Kidney epithelial cell (primary cell): ENCODE measurements at places on chromosomes 7 and 10.

DNA sequence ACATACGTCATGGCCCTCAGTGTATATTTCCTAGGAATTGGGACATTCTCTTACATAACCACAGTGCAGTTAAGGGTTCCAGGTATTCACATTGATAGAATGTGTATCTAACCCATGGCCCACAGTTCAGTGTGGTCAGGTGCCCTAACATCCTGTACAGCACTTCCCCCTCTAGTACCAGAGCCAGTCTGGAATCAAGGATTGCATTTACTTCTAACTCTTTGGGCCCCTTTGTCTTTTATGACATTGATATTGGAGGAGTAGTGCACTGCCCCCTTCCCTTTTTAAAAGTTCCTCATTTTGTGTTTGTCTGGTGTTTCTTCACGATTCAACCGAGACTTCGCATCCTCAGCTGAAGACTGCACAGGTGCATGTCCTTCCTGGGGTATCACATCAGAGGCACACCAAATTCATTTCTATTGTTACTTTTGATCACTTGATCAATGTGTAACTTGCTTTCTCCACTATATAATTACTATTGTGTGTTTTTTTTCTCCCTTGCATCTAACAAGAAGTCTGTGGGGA is 22.4 kb upstream of the NPFFR1 start:
- DNase-seq: no peak

- DNase-seq: no peak
These were observed 438.3 kb downstream of the NXPH1 start for GRCh38 chr7:8871716-8872115.

DNA sequence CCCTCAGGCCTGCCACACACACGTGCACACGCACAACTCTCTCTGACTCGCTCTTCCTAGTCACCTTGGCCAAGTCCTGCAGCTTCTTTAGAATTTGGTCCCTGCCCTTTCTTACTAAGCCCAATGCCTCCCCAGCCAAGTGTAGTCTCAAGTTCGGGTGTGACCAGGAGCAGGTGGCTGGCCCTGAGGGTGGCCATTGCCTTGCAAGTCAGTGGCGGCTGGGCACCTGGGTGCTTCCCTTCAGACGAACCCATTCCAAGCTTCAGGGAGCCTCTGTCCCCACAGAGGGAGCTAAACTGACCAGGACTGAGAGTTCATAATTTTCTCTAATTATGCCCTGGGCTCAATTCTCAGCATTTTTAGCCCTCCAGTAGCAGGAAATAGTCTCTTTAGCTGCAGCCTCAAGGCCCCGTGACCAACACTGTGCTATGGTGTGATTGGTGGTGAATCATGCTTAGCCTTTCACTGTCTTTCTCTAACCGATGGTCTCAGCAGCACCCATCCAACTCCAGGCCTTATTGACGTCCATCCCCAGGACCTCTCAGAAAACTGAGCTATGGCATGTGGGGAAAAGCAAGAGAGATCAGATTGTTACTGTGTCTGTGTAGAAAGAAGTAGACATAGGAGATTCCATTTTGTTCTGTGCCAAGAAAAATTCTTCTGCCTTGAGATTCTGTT is 34.7 kb upstream of the FXYD4 start:
- DNase-seq: peak; percentile 43

GRCh38 chr10:123800289-123800688 is 91.3 kb downstream of the CPXM2 start:
- DNase-seq: no peak
